Activated naive CD4-positive, alpha-beta T cell (primary cell): ENCODE measurements at places on chromosomes 2 and 18.

- DNase-seq, result no peak
Observed at GRCh38 chr2:10007921-10008808, 35.2 kb upstream of the KLF11 start.

- no peak for DNase-seq
Observed at GRCh38 chr2:38505779-38506178, 96.9 kb downstream of the HNRNPLL start.

- DNase-seq, result no peak
Observed at GRCh38 chr2:30161929-30162706, 15.3 kb downstream of the YPEL5 start.

DNA sequence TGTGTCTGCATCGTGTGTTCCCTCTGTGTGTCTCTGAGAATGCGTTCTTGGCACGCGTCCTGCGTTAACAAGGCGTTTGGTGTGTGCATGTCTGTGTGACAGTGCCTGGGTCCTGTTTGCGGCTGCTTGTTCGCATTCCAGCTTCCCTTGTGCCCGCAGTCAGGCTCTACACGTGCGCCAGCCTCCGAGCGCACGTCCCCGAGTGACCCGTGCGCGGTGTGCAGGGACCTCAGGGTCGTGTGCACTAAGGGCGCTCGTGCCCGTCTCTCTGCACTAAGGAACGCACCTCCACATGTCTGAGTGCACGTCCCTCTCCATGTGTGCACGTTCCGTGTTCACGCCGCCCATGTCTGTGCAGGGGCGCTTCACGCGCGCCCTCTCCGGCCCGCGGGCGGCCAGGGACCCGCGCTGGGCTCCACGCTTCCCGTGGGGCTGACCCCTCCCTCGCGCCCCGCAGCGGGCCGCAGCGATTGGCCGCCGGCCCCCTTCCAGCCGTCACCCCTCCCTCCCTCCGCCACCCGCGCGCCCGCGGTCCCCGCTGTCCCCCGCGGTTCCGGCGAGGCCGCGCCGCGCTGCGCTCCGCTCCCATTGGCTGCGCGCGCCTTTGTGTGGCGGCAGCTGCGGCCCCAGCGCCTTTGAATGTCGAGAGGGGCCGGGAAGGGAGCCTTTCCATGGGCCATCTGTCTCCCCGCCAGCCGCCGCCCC, 229.4 kb downstream of the HAUS1 start:
- DNase-seq, result no peak

DNA sequence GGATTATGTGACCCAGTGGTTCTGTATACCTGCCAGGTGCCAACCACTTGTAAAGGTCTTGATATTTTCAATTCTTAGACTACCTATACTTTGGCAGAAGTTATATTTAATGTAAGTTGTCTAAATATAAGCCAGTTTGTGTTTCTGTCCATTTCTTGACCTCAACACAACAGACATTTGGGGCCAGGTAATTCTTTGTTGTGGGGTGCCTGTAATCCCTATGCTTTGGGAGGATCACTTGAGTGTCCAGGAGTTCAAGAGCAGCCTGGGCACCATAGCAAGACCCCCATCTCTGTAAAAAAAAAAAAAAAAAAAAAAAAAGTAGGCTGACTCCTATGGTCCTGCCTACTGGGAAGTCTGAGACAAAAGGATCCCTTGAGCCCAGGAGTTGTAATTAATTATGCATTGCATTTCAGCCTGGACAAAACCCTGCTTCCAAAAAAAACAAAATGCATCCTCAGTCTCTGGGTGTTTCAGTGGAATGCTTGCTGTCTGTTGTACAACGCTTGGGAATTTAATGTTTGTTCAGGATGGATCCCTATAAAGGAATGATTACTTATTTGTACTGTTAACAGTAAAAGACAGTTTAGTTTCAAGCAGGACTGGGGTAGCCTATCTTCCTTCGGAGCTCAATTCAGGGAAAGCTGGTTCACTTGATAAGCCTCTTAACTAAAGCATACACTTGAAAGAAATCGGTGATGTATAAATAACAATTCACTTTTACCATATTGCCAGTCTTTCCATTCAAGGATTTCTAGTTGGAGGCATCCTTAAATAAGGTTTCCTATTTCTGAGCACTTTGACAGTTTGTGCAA, 3.4 kb downstream of the RPS27A start:
- DNase-seq, result no peak

DNA sequence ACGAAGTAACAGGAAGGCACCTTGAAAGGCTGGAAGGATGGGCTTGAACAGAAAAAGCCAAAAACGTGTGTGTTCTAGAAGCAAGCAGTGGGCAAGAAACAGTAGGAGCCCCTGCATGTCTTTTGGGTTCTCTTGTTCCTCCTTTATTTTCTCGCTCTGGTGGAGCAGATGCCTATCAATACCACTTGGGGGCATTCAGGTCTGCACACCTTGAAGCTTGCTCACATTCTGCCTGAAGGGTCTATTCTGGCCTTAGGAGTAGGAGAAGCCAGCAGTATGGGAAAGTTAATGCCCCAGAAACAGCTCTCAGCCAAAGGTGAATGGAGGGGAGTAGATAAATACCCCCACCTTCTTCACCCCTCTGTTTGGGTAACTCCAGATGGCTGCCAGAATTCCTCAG, 204.5 kb downstream of the TXNL1 start:
- DNase-seq, result no peak
